ENCODE measurements at places on chromosomes 12 and 14. TPM values are rescaled to one million over a fixed set of nuclear protein-coding genes. Genes with fewer than 3 reads are reported as not detected.

The KCNH3 gene
- total RNA-seq, result not detected

The ACACB gene
- total RNA-seq, result 6.5 TPM

The NRDE2 gene
- total RNA-seq, result 19.5 TPM

The CDH24 gene
- total RNA-seq, result 1.0 TPM

The RHEBL1 gene
- 4.1 TPM for total RNA-seq

The DEPDC4 gene
- 6.2 TPM for total RNA-seq

The RPL10L gene
- not detected for total RNA-seq

The MAP1LC3B2 gene
- total RNA-seq, result 0.71 TPM

The TMCC3 gene
- total RNA-seq, result 0.82 TPM

The OR4E2 gene
- total RNA-seq, result not detected

The P2RX7 gene
- 0.18 TPM for total RNA-seq

GRCh38 chr12:109714141-109714912 is 702 bp downstream of the FAM222A start:
- peak; percentile 80 for DNase-seq

GRCh38 chr12:7376196-7376595 is 67.8 kb downstream of the CD163L1 start:
- no peak for DNase-seq

GRCh38 chr12:110641521-110641920 is 27.6 kb downstream of the TCTN1 start:
- DNase-seq, result no peak

DNA sequence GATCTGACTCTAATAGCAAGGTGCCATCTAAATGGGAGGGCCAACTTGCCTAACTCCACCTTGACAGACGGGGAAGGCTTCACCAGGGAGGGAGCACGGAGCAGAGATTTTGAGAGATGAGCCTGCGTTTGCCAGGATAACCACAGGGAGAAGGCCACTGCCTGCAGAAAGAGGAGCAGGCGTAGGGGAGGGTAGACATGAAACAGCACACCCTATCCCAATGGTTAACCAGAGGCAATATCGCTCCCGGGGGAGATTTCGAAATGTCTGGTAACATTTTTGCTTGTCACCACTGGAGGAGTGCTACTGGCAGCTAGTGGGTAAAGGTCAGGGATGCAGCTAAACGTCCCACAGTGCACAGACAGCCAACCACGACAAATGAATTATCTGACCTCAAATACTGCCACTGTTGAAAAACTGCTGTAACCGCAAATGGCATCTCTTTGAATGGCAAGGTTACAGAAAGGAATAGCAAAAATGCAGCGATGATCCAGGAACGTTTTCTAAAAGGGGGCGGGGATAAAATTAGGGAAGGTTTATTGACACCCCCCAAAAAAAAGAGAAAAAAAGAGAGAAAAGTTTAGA is 126.0 kb upstream of the ATF7IP start:
- DNase-seq, result peak; percentile 87

GRCh38 chr14:50501642-50502041 is 30.7 kb downstream of the MAP4K5 start:
- no peak for DNase-seq

DNA sequence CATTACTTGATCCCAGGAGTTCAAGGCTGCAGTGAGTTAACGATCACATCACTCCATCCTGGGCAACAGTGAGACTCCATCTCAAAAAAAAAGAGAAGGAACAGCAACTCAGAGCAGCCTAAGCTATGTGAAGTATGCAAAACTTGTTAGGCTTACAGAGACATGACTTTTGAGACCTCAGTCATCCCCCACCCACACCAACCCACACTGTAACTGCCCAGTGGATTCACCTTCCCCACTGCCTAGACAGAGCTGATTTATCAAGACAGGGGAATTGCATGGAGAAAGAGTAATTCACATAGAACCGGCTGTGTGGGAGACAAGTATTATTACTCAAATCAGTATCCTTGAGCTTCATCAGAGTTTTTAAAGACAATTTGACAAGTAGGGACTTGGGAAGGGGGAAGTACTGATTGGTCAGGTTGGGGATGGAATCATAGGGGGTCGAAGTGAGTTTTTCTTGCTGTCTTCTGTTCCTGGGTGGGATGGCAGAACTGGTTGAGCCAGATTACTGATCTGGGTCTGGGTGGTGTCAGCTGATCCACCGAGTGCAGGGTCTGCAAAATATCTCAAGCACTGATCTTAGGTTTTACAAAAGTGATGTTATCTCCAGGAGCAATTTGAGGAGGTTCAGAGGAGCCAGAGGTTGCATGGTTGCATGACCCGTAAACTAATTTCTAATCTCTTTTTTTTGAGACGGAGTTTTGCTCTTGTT is 6.2 kb upstream of the WDR89 start:
- peak; percentile 68 for DNase-seq

DNA sequence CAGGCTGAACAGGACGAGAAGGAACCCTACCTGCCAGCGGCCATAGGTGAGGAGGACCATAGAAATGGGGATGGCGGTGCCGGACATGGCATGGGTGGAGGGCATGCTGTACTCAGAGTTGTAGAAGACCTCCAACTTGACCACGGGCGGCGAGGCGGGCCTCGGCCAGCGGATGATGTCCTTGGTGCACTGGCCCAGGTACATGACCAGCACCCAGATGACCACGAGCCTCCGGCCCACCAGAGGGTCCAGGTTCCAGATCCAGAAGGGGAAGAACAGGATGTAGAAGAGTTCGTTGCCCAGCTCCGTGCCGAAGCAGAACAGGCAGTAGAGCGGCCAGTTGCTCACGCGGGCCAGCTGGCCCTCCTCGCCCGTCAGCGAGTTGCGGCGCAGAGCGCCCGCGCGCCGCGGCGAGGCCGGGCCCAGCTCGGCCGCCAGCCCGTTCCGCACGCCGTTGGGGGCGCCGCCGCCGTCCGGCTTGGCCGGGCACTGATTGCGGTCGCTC is 582 bp downstream of the SGPP1 start:
- peak; percentile 80 for DNase-seq

- no peak for DNase-seq
These were observed 26.3 kb downstream of the NKX2-1 start for GRCh38 chr14:36493761-36494160.

GRCh38 chr14:74613211-74613914 is 1.3 kb upstream of the LTBP2 start:
- no peak for DNase-seq

- no peak for DNase-seq
These were observed 28.7 kb upstream of the REP15 start for GRCh38 chr12:27667540-27667939.

DNA sequence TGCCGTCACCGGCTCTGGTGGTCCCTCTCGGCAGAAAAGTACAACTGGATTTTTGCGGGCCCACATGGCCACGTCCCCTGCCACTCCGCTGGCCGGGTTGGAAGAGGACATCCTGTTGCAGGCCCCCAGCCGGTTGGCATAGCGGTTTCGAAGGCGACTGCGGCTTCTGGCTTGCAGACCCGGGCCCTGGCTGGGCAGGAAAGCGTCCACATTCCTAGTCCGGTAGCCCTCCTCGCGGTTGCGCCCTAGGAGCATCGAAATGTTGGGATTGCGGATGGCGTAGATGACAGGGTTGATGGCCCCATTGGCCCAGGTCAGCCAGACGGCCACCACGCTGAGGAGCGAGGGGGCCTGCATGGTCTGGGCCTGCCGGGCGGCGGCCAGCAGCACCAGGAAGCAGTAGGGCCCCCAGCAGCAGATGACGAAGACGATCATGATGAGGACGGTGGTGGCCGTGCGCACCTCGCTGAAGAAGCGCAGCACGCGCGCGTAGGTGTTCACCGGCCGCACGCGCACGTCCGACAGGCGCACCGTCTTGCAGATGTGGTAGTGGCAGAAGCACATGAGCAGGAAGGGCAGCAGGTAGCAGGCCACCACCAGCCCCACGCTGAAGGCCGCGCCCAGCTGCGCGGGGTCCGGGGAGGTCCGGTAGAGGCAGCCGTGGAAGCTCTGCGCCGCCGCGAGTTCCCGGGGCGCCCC is 1.2 kb downstream of the GPR135 start:
- no peak for DNase-seq

GRCh38 chr12:109518820-109519665 is 41.6 kb downstream of the UBE3B start:
- peak; percentile 87 for DNase-seq

DNA sequence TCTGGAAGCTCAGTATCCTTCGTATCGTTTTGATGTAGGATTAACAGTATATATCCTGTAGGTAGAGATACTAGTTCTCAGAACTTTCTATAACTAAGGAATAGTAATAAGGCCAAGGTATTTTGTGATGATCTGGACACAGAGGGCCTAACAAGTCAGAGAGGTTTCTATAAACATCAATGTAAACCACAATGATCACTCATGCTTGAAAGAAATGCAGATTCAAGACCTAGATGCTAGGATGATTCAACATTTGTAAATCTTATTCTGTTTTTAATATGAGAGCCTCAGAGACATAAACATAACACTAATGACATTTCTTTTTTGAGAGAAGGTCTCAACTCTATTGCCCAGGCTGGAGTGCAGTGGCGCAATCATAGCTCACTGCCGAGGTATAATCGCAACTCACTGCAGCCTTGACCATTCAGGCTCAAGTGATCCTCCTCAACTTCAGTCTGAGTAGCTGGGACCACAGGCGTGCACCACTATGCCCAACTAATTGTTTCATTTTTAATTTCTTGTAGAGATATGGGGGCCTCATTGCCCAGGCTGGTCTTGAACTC is 16.2 kb downstream of the SUPT16H start:
- DNase-seq, result no peak

DNA sequence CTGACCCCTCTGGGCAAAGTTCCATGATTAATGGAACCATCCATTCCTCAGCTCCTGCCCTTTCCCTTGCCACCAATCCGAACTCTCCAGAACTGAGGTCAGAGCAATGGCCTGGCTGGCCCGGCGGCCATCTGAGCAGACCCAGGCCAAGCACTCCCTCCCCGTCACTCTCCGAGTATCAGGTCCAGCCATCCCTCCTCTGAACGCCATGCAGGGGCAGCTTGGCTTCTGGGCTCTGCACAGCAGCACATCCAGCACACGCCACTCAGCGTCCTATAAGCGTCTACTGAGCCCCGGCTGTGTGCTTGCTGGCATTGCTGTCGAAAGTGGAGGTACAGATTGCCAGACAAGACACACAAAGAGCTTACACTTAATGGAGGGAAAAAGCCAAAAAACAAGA is 34.3 kb upstream of the VWF start:
- no peak for DNase-seq

DNA sequence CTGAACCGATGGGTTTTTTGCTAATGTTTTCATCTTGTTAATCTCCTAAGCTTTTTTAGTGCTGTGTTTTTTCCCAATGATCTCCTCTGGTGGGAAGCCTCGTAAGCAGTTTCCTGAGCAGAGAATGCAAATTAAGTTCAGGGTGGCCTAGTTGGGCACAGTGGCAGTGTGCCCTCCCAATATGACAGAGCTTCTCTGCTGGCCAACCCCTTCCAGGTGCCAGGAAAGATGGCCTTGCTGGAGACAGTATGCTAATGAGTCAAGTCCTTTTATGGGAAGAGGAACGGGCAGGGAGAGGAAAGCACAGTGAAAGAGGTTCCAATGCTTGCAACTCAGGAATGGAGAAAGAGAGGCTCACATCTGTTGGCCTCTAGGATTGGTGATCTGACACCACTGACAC is 115.8 kb downstream of the GCH1 start:
- DNase-seq, result peak; percentile 82

DNA sequence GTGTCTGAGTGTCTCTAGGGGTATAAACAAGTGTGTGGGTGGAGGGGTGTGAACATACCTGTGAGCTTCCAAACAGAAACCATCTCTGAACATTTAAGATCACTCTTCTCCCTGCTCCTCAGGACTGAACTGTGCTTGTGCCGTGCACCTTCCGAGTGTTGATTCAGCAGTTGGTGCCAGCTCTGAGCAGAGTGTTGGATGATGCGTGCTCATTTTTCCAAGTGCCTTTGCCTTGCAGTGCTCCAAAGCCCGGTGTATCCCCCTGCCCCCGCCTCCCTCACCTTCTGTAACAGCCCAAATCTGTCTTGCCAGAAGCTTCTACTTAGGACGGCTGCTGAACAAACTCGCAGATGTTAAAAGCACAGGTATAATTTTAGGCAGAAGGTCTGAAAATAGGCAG is 4.4 kb downstream of the WSCD2 start:
- no peak for DNase-seq

DNA sequence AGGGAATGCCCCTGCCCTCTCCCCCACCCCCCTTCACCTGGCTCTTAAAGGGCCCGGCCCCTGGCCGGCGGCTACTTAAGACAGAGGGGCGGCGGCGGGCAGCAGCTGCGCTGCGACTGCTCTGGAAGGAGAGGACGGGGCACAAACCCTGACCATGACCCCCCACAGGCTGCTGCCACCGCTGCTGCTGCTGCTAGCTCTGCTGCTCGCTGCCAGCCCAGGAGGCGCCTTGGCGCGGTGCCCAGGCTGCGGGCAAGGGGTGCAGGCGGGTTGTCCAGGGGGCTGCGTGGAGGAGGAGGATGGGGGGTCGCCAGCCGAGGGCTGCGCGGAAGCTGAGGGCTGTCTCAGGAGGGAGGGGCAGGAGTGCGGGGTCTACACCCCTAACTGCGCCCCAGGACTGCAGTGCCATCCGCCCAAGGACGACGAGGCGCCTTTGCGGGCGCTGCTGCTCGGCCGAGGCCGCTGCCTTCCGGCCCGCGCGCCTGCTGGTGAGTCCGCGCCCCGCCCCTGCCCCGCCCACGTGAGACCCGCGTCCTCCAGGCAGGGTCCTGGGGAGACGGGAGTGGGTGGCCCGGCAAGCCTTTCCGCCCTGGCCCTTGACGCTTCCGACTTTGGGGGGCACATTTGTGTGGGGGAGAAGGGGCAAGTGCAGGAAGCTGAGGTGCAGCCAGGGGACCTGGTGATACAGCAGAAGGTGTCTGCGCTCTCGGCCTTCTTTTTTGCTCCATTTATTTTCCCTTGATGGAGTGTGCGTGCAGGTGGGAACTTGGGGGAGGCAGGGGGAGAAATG is at the start of gene IGFBP6:
Gene IGFBP6 (plus strand): TSS at position 104 of the 790 bp plus-strand sequence. CDS start 51 bp downstream, at position 155.
- peak; percentile 78 for DNase-seq

GRCh38 chr12:122395319-122395718 is 27.1 kb downstream of the CLIP1 start:
- no peak for DNase-seq

GRCh38 chr14:26663506-26663905 is 65.7 kb upstream of the NOVA1 start:
- no peak for DNase-seq

DNA sequence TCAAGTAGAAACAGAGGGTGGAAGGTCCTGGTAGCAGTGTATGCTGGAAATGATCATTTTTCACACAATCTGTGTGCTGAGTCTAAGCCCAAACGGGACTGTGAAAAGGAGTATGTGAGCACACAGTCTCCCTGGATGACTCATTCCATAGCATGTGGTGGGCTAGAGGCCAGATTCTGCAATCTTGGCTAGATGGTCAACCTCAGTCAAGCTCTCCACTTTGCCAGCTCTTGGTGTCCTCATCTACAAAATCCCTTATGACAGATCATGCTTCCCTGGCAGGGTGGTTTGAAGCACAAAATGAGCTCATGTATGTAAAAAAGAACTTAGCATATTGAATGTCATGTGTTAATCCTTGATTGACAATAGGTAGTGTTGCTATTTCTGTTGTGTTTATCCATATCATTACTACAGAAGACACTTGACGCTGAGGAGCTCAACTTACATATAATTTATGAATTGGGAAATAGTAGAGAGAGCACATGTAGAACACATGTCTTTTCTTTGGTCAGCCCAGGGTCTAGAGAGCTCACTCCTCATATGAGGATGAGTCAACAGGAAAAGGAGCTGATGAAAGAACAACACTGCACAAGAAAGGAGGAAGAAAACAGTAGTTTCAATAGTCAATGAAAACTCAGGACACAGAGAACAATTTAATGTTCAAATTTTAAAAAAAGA is 517.5 kb downstream of the BCL11B start:
- DNase-seq, result no peak
